ENCODE measurements at places on chromosomes 11 and 22.

DNA sequence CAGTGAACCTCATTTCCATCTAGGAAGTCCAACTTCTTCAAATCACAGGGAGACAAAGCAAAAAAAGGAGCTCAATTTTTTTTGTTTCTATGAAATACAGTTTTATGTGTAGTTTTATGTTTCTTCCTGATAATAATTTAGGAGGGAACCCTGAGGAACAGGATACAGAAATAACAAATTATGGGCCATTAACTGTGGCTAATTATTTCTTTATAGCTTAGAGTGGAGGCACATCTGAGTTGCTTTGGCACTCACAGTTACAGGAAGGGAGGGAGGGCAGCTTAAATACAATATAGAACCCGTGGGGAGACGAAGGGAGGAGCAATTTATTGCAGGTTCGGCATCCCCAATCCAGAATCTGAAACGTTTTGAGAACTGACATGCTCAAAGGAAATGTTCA lies 37.1 kb upstream of the HORMAD2 start:
- DNase-seq = no peak

- DNase-seq = no peak
Observed at GRCh38 chr11:132231656-132232347, 861.4 kb downstream of the NTM start.

GRCh38 chr11:103808252-103808651 lies 228.2 kb upstream of the DDI1 start:
- no peak for DNase-seq

GRCh38 chr11:63549411-63549810 lies 12.8 kb downstream of the PLAAT4 start:
- DNase-seq = no peak

GRCh38 chr11:50088231-50088630 lies 55.6 kb downstream of the OR4C45 start:
- no peak for DNase-seq
